H7 (cell line): ENCODE measurements at places on chromosomes 6 and 20. TPM values are rescaled to one million over a fixed set of nuclear protein-coding genes. Genes with fewer than 3 reads are reported as not detected.
A peak's percentile ranks its signal among the peaks of the same experiment; 100 is the strongest.

GRCh38 chr20:9514072-9514460 lies 324 bp upstream of the LAMP5 start:
- peak; percentile 33 for DNase-seq

SLC17A3 gene
- total RNA-seq: not detected in 2 replicates

DNA sequence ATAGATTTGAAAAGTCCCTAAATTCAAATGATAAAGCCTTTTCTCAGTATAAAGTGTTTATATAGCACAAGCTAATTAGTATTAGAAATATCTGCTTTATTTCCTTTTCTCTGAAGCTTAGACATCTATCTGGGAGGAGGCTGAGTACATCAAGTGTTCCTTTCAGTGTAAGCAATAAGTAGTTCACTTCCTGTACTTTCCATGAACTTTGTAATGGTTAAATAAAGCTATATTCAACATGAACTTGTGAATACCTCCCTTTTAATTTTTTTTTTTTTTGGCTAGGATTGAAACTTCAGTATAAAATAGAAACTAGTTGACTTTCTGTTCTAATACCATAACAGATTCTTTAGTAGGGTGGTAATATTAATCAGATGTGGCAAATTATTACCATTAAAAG lies 190.9 kb downstream of the CENPW start:
- DNase-seq: no peak

CSE1L gene
- 214 and 248 TPM in 2 replicates for total RNA-seq

NKX2-2 gene
- 0.45 TPM in 1 of 2 replicates, not detected in the other for total RNA-seq

- DNase-seq: no peak
Measured at GRCh38 chr20:24376311-24377099, 92.9 kb upstream of the SYNDIG1 start.

THBS2 gene
- total RNA-seq: 12.7 and 13.3 TPM in 2 replicates

GPLD1 gene
- 2.0 and 2.5 TPM in 2 replicates for total RNA-seq

DNA sequence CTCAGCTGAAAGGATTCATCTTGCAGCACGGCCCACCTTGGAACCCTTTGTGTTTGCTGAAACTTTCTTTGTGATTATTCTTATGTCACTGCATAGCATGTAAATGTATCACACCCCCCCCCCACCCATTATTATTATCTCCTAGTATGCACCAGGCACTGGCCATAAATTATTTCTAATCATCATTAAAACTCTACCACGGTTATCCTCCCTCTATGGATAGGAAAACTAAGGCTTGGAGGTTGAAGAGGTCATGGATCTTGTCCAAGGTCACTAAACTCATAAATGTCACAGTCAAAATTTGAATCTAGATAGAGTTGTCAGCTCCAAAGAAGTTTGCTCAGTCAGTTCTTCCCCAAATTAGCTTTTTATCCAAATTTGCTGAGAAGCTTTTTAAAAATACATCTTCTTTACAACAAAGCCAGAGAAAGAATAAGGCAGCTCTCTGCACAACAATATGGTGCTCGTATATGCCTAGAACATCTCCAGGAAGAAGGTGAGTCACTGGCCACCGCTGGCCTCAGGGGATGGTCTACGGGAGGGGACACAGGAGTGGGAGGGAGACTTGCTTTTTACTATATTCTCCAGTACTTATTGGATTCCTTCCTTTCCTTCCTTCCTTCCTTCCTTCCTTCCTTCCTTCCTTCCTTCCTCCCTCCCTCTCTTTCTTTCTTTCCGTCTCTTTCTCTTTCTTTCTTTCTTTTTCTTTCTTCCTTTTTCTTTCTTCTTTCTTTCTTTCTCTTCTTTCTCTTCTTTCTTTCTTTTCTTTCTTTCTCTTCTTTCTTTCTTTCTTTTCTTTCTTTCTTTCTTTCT lies 134.5 kb downstream of the VEGFA start:
- DNase-seq: no peak

DNA sequence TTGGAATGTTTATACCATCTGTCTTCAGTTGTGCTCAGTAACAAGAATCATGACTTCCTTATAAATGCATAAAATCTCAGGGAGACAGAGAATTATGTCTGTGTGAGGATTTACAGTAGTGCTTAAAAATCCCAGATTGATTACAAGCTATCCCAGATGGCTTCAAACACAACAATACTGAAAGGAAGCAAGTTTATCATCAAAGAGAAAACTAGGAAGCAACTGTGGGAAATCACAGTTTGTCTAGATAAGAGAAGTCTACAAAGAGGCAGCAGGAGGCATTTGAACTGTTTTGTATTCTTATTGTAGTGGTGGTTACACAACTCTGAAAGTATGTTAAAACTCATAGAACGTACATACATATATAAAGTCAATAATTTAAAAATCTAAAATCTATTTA lies 104.4 kb upstream of the SALL4 start:
- no peak for DNase-seq

DNA sequence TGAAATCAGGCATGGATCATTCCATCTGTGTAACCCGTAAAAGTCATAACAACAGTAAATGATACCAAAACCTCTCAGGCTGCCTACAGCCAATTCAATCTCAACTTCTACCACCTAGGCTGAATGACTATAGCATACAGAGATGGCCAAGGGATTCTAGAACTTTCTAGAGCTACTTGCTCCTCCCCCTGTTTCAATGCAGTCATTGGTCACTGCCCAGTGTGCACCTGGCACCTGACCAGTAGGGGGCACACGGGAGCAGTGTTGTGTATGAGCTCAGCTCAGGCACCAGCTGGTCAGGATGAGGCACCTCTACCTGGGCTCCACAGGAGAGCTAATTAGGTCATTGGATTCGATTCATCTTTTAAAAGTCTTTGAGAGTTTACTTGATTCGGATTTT lies 86.2 kb downstream of the PLEKHG1 start:
- peak; percentile 84 for DNase-seq

MOCS3 gene
- total RNA-seq: 9.1 and 9.3 TPM in 2 replicates

DNA sequence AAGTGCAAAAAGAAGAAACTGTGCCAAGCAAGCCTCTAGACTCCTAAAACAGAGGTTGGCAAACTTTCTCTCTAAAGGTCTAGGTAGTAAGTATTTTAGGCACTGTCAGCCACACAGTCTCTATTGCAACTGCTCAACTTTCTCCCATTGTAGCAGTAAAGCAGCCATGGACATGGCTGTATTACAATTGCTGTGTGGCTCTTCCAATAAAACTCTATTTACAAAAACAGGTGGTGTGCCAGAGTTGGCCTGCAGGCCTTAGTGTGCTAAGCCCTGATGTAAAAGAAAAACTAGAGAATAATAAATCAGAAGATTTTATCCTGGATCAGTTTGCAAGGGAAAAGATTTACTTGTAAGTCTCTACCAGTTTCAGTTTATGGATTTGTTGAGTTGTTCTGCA lies 74.0 kb downstream of the CRYBG1 start:
- DNase-seq: no peak

DNA sequence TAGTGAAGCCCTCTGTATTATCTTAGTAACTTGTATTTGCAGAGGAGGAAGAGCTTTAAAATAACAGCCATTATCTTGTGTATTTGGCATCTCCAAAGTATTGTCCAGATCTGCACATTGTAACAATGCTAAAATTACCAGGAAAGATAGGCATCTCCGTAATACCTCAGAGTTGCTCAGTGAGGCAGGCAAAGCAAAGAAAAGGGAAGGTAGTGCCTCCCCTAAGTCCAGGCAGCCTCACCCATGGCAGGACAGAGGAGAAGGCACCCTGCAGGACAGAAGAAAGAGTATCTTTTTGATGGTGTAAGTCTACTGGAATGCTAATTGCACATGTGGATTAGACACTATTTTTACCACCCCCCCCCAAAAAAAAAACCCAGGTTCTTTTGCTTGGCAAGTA lies 13.6 kb upstream of the SSTR4 start:
- DNase-seq: no peak

AVP gene
- total RNA-seq: not detected in 2 replicates

DNA sequence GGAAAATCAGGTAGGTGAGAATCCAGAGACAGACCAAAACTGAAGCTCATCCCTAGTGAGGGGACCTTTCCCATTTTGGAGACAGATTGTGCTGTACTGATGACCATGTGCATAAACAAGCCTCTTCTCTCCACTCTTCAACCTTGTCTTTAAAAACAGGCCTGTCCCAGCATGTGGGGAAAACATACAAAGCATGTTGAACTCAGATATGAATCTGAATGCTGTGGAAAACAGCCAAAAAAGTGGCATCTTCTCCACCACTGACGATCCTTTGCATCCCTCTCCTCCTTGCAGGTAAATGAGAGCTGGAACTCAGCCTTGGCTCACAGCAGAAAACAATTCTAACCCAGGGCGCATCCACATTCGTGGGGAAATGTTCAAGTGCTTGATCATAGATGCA lies 123.7 kb upstream of the FOXQ1 start:
- no peak for DNase-seq

DNA sequence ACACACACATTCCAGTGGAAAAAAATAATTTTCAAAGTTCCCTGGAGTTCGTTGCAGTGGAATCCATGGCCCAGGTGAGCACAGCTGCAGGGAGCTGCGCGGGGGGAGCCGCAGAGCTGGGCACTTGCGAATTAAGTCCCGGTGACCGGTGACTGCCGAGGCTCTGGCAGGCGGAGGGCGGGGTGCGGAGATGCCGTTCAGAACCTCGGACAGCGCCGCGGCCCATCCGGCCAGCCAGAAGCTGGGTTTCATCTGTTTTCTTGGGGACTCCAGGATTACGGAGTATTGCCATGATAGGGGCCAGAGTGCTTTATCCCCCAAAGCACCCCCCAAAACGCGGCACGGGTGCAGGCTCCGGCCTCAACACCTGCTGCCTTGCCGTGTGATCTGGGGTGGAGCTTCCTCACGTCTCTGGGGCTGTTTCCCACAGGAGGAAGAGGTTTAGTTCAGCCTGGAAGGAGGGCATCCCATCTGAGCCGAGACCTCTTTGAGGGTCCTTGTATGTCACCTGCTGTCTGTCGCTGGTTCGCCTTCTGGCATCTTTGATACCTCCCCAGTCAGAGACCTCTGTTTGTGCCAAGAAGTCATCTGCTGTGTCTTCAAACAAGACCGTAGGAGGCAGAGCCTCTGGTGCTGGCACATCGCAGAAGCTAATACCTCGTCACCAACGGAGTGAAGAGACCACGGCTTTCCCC lies 99.4 kb downstream of the YTHDF1 start:
- peak; percentile 97 for DNase-seq

DNA sequence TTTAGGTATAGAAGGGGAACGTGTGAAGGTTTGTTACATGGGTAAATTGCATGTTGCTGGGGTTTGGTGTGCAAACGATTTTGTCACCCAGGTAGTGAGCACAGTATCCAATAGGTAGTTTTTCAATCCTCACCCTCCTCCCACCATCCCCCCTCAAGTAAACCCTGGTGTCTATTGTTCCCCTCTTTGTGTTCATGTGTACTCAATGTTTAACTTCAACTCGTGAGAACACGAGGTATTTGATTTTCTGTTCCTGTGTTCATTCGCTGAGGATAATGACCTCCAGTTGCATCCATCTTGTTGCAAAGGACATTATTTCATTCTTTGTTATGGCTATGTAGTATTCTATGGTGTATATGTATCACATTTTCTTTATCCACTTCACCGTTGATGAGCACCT lies 11.6 kb upstream of the VNN1 start:
- no peak for DNase-seq

LAMA4 gene
- 1.1 and 2.1 TPM in 2 replicates for total RNA-seq

GRCh38 chr6:97563529-97563928 lies 280.5 kb upstream of the MMS22L start:
- DNase-seq: no peak

DNA sequence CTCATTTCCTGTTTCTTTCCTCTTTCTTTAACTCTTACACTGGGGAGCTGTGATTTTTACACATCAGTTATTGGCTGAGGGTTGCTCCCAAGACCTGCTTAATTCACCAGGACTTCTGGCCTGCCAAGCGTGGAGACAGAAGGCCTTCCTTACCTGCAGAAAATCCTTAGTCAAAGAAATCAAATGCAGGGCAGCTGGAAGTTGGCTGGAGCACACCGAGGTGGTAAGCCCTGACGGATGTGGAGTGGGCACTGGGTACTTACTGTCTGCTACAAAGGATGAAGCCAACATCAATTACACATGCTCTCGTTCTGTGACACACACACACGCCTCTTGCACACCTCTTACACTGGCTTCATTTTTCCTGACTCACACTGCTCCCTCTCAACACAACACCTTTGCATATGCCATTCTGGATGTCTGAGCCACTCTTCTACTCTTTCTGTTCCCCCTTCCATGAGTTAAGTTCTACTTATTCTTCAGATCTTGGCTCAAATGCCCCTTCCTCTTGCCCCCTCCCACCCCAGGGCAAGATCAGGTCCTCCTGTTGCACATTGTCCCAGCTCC lies 61.6 kb downstream of the TTI1 start:
- DNase-seq: no peak

GRCh38 chr20:4053071-4053919 lies 37.9 kb upstream of the RNF24 start:
- DNase-seq: no peak

- peak; percentile 24 for DNase-seq
Measured at GRCh38 chr6:79584332-79584731, 46.8 kb upstream of the SH3BGRL2 start.

DNA sequence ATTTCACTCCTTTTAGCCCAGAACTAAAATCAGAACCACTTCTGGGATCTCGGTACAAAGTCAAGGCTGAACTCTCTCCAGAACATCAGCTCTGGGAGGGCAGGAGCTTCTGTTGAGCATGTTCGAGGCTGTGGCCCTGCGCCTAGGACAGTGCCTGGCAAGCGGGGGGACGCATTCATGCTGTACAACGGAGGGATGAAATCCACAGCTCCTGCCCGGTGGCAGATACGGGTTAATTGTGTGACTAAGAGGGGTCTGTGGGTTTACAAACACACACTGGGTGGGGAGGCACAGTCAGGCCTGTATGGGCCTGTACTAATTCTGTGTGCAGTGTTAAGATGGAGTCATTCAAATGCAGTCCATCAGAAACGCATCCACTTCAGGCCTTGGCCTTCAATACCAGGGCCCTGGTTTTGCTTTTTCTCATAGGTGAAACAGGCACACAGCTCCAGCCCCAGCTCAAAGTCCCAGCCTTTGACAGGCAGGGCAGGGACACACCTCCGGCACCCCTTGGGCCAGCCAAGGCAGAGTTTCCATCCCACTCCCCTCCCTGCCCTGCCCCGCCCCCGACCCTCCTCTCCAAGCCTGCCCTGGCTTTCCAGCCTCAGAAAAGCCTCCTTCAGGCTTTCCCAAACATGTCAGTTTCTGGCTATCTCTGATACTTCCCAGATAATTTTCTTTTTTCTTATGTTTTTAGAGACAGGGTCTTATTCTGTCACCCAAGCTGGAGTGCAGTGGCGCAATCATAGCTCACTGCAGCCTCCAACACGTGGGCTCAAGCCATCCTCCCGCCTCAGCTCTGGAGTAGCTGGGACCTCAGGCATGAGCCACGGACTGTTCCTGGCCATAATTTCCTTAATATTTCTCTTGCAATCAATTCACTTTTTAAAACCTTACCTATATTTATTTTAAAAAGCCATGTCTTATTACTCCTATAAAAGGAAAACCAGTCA lies 109.8 kb downstream of the SULF2 start:
- DNase-seq: peak; percentile 87

OPRM1 gene
- not detected in 2 replicates for total RNA-seq
